Karpas-422 (cell line): ENCODE measurements at places on chromosomes 7 and 10.
A peak's percentile ranks its signal among the peaks of the same experiment; 100 is the strongest.

- DNase-seq: no peak
Measured at GRCh38 chr10:128211064-128211504, 84.9 kb upstream of the MKI67 start.

DNA sequence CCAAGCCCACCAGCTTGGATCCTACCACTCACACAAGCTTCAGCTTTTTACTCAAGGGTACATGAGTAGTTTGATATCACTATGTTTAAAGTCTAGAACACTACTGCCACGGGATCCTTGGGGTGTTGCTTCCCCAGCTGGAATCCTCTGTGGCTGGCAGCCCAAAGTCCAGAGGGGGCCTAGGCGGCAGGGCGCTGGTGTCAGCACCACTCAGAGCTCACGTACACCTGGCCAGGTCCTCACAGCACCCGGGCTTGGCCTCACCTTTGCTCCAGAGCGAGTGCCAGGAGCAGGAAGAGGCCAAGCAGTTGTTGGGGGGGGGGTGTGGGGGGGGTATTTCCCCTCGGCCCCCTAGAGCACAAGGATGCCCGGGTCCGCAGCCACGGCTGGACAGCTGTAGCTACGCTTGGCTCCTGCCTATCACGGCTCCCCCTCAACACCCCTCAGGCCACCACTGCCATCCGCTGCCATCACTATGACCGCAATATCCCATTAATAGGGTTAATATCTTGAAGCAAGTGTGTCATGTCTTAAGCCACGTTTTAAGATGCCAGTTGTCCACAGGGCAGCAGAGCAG lies 17.0 kb downstream of the ZDHHC6 start:
- no peak for DNase-seq

DNA sequence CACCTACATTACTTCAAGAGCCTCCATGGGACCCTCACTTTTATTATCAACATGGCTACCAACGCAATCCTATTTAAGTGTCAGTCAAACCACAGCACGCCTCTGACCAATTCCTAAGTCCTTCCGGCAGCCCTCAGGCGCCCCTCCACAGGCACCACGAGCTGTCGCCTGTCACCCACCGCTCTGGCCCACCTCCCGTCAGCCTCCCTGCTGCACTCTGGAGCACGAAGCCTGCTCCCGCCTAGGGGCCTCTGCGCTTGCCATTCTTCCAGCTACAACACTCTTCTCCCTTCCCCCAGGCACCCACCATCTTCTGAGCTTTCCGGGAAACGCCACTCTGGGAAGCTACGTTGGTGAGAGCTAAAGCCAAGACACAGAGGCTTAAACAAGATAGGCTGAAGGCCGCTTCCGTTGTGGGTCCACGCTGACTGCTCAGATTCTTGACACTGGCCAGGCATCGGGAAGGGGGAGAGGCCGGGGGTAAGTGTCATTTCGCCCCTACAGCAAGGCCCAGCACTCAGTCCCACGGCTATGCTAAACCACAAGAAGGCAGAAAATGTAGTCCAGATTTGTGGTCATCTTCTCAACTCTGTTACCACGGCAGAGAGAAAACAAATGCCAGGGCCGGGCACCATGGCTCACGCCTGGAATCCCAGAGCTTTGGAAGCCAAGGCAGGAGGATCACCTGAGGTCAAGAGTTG lies 56.7 kb downstream of the GNA12 start:
- no peak for DNase-seq

- no peak for DNase-seq
Measured at GRCh38 chr10:42755028-42755451, 27.6 kb upstream of the BMS1 start.

- DNase-seq: peak; percentile 68
Measured at GRCh38 chr10:64091897-64092296, 570.7 kb downstream of the REEP3 start.

- DNase-seq: no peak
Measured at GRCh38 chr7:152858761-152859160, 99.2 kb downstream of the ACTR3B start.

GRCh38 chr7:36601601-36602000 lies 122.7 kb downstream of the AOAH start:
- no peak for DNase-seq

- peak; percentile 79 for DNase-seq
Measured at GRCh38 chr10:12042409-12042796, 206 bp downstream of the UPF2 start.

- DNase-seq: no peak
Measured at GRCh38 chr10:90276894-90277475, 575.6 kb downstream of the KIF20B start.

DNA sequence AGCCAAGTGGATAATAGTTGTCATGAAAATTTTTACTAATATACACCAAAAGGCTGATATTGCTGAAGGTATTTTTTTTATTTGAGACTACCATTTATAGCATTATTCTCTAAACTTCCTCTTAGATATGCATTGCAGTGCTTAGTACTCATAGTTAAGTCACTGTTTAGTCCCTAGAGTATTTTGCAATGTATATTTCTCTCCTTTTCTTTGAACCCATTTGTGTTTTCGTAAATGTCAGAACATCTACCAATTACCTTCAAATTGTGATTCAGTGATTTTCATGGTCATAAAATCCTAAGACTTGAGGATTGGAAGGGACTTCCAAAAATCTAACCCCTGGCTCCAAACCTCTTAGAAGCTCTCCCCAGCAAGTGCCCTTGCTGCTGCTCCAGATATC lies 21.5 kb upstream of the CYP26C1 start:
- no peak for DNase-seq

GRCh38 chr10:79147796-79148451 lies 79.2 kb downstream of the ZMIZ1 start:
- DNase-seq: no peak

DNA sequence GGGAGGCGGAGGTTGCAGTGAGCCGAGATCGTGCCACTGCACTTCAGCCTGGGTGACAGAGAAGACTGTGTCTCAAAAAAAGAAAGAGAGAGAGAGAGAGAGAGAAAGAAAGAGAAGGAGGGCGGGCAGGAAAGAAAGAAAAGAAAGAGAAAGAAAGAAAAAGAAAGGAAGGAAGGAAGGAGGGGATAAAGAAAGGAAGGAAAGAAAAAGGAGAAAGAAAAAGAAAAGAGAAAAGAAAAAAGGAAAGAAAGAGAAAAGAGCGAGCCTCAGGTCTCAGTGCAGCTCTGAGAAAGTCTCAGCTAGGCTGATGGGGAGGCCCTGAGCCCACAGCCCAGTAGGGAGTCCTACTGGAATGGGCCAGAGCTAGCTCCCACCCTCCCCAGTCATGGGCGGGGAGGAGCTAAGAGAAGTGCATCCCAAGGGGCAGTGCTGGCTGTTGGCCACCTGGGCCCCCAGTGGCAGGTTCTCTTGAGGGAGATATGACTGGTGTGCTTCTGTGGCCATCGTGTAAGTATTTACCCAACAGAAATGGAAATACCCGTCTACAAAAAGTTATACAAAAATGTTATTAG lies 69.3 kb downstream of the ABRAXAS2 start:
- peak; percentile 46 for DNase-seq

GRCh38 chr7:90660100-90660499 lies 64.0 kb downstream of the CDK14 start:
- no peak for DNase-seq

GRCh38 chr10:72692994-72693781 lies 1.2 kb downstream of the MCU start:
- peak; percentile 65 for DNase-seq

GRCh38 chr10:11448190-11448544 lies 163.3 kb downstream of the USP6NL start:
- DNase-seq: no peak

GRCh38 chr7:24717247-24717622 lies 40.0 kb downstream of the GSDME start:
- no peak for DNase-seq

DNA sequence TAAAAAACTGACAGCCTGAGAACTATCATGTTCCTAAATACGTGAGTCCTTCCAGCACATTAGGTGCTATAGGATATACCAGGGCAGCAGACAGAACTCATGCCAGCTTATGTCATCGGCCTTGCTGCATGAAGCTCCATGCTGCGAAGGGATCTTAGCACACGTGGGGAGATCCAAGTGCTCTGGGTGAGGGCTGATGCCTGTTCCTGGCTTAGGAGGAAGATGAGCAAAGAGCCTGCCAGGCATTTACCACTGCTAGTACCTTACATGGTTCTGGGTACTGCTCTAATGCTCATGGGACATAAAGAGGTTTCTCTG lies 43.2 kb downstream of the SVIL start:
- no peak for DNase-seq

- DNase-seq: peak; percentile 91
Measured at GRCh38 chr10:119030421-119031250, 1.1 kb downstream of the NANOS1 start.

GRCh38 chr10:80154978-80155695 lies 22.6 kb downstream of the PLAC9 start:
- DNase-seq: no peak

DNA sequence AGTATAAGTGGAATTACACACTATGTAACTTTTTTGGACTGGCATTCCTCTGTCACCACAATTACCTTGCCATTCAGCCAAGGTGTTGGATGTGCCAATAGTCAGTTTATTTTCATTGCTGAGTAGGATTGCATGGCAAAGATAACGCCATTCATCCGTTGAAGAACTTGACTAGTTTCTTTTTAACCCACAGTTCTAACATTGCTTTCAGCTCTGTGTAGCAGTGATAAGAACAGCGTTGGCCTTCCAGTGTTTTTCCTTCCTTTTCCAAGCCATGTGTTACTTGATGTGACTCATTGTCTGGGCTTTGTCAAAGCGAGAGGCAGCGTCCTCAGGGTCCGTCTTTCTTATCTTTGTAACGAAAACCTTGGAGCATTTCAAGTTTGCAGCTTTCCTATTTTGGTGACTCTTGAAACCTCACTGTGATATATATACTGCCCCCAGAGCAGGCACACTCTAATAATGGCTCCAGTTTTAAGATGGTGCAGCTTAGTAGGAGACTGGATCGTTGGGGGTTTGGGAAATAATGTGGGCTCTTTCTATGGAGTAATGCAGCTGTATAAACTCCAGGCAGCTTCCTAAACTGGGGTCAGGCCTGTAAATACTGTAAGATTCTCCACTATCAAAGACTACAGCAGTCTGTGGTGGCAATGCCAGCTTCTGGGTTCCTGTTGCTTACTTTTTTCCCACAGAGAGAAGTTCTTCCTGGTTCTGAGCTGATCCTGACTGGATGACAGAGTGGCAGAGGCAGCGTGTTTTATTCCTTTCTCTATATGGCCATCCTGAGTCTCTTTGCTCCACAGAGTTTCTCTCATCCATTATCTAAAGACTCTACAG lies 41.7 kb downstream of the AKR1E2 start:
- DNase-seq: no peak

GRCh38 chr10:29482591-29483431 lies 152.0 kb downstream of the SVIL start:
- DNase-seq: no peak

- DNase-seq: no peak
Measured at GRCh38 chr10:125692196-125692595, 9.2 kb upstream of the TEX36 start.

DNA sequence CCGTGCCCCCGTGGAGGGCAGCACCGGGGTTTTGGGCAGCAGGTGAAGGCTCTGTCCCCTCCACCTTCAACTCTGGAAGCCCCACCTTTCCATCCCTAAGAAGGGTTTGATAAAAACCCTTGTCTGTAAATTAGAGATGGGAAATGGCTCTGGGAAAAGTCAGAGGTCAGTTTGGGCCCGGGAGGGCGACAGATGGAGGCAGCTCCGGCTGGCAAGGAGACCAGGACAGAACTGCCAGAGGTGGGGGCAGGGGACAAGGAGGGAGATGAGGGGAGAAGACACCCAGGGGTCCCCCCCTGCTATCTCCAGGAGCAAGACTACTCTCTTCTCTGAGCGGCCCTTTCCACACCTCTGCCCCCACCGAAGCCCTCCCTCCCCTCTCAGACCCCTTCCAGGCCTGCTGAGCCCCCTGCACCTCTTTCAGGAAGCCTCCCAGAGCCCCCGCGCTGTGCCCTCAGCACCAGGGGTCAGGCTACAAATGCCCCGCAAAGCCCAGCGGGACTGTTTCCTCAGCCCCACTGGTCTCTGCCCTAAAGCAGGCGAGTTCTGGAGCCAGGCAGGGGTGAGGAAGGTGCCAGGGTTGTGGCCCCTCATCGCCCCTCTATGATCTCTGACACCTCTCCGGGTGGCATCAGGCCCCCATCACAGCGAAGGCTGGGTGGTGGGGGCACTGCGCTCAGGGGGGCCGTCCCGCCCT lies 980 bp upstream of the SH2B2 start:
- no peak for DNase-seq

DNA sequence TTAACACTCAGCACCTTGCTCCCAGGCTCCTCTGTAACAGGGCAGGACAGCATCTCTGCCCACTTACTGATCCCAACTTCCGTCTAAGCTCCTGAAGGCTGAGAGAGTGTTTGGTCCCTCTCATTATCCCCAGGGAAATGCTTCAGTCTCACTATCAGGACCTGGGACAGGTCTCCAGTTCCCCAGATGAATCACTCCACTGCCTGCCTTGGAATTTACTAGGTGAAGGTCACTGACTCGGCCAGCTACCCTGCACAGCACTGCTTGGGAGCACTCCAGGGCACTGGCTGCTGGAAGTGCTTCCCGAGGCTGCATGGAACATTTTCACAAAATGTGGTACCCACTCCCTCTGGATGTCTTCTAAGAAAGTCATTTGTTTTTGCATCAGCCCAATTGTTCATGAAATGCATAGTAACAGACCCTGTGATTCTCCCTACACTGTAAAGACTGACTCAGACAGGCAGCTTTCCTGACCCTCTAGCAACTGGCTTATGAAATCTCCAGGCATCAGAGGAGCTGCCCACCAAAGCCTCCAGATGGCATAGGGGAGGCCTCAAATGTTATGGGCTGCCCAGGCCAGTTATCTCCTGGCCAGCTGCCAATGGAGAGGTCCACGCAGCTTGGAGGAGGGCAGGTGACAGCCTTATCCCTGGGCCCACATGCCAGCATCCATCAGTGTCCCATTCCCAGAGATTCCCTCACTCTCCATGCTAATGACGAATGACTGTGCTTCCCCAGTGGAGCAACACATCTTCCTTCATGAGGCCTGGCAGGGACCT lies 89.1 kb downstream of the GFRA1 start:
- no peak for DNase-seq

GRCh38 chr7:81685270-81685868 lies 84.5 kb downstream of the HGF start:
- no peak for DNase-seq

DNA sequence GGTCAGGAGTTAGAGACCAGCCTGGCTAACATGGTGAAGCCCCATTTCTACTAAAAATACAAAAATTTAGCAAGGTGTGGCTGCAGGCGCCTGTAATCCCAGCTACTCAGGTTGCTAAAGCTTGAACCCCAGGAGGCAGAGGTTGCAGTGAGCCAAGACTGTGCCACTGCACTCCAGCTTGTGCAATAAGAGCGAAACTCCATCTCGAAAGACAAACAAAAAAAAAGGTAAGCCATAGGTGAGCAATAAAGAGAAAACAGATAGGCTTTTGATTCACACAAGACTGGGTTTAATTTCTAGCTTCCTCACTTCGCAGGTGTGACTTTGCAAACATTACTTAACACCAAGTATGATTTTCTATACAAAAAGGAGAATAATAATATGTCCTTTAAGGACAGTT lies 72.3 kb upstream of the ACBD5 start:
- DNase-seq: no peak

- no peak for DNase-seq
Measured at GRCh38 chr7:66140924-66141323, 26.3 kb downstream of the CRCP start.

GRCh38 chr7:36280840-36281812 lies 108.5 kb upstream of the ANLN start:
- peak; percentile 80 for DNase-seq
